GM03348 (cell line): ENCODE measurements at places on chromosomes 12 and 14.

DNA sequence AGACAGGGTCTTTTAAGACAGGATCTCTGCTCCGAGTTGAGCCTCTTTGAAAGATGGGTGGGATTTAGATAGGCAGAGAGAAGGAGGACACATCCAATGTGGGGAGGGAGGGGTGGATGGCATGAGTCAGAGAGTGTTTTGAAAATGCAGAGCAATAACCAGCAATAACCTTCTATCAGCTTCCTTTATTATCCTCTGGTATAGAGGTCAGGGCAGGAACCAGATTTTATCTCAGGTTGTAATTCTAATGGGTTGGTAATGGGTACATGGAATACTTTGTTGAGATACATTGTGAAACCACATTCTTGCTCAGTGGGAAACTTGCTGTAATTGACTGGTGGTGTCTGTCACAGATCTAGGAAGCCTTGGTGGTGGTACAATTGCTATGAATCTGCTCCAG, 37.6 kb upstream of the CCDC63 start:
- no peak for DNase-seq

DNA sequence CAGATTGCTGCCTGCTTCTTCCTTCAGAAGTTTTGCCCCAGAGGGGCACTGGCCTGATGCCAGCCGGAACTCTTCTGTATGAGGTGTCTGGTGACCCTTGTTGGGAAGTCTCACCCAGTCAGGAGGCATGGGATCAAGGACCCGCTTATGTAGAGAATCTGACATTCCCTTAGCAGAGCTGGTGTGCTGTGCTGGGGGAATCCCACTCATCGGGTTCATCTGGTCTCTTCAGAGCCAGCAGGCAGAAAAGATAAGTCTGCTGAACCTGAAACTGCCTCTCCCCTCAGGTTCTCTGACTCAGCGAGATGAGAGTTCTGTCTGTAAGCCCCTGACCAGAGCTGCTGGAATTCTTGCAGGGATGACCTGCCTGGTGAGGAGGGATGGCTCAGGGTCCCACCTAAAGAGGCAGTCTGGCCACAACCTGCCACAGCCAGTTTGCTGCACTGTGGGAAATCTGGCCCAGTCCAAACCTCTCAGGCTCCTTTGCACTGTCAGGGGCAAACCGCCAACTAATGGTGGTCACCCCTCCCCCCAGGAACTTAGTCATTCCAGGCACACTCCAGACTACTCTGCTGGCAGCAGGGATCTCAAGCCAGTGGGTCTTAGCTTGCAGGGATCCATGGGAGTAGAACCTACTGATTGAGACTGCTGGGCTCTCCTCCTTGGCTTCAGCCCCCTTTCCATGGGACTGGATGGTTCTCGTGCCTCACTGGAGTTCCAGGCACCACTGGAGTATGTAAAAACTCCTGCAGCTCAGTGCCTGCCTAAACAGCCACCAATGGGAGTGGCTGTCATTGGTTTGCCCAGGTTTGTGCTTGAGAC, 4.1 kb downstream of the CLEC2D start:
- DNase-seq = peak; percentile 88

- DNase-seq = no peak
Observed at GRCh38 chr12:24233519-24234246, 284.2 kb upstream of the SOX5 start.

DNA sequence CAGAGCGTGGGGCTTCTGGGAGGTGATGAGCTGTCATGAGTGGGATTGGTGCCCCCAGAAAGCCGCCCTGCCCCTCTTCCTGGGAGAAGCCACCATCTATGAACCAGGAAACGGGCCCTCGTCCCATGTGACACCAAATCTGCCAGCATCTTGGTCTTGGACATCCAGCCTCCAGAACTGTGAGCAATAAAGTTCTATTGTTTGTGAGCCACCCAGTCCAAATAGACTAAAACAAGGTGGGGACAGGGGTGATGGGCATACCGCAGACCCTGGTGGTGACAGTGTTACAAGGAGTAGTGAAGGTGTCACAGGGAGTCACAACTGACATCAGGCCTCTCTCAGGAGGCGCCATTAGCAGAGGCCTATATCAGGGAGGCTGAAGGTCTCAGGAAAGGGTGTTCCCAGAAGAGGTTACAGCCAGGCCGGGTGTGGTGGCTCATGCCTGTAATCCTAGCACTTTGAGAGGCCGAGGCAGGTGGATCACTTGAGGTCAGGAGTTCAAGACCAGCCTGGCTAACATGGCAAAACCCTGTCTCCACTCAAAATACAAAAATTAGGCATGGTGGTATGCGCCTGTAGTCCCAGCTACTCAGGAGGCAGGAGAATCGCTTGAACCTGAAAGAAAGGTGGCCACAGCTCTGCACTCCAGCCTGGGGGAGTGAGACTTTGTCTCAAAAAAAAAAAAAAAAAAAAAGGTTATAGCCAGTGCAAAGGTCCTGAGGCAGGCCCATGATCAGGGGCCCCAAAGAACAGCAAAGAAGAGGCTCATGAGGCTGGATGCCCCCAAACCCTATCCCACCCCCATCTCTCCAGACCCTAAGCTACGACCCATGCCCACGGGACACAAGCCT, 53.0 kb downstream of the NCOR2 start:
- no peak for DNase-seq

- DNase-seq = no peak
Observed at GRCh38 chr12:29299633-29300032, 81.3 kb downstream of the ERGIC2 start.

GRCh38 chr12:41795910-41796309, 348.8 kb downstream of the GXYLT1 start:
- no peak for DNase-seq

GRCh38 chr12:106953352-106954250, 2.1 kb upstream of the TMEM263 start:
- DNase-seq = no peak

DNA sequence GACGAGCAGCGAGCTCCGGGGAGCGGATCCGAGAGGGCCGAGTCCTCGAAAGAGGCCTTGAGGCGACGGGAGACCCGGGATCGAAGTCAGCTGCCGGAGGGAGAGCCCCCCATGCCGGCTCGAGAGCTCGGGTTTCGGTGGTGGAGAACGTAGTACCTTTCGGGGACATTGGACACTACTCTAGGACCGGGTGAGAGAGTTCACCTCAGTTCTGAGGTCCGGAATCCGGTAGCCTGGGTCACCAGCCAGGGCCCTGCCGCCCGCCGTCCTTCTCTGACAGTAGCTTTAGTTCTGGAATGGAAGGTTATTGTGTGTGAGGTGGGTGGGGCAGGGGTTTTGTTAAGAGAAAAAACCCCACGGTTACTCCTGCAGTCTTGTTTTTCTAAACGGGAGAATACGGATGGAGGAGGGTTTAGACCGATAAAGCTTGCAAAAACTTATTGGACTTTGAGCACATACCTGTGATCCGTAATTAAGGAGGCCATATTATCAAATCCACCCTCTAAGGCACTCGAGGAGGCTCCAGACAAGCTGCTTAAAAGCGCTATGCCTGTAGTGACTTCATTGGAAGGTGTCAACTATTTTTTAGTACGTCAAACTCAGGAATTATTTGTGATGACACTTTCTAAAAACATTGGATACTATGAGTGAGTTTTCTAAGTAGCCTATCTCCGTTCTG, 765 bp downstream of the SCYL2 start:
- DNase-seq = no peak

- peak; percentile 17 for DNase-seq
Observed at GRCh38 chr14:51302295-51303030, 62.4 kb downstream of the TMX1 start.

GRCh38 chr12:57631566-57632072, 1.4 kb downstream of the B4GALNT1 start:
- peak; percentile 3 for DNase-seq

GRCh38 chr12:19003141-19003540, 126.4 kb upstream of the PLEKHA5 start:
- no peak for DNase-seq

DNA sequence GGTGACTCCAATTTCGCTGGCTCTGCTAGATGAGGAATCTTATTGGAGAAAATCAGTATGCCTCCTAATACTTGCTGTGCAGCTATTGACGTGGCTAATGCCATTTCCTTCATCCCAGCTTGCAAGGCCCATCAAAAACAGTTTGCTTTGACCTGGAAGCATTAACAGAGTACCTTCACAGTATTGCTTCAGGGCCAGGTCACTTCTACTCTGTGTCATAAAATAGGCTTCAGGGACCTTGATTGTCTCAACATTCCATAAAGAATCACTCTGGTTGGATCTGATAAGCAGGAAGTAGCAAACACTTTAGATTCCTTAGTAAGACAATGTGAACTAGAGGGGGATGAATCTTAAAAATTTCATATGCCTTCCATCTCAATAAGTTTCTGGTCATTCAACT, 26.9 kb upstream of the ZNF641 start:
- DNase-seq = no peak

DNA sequence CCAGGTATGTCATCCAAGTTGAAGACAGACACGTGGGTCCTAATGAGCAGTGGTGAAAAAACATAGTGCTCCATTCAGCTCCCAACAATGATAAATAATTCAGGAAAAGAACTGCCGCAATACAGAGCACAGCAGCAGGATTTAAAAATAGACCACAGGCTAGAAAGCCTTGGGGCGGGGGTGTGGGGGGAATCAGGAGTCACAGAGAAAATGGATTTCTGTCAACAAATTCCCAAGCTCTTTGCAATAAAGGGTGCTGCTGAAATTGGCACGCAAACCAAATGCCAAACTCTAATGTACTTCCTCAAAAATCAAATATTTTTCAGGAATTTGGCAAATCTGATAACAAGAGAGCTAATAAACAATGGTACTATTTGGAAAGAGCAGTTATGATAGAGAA, 58.6 kb downstream of the R3HDM2 start:
- peak; percentile 40 for DNase-seq

DNA sequence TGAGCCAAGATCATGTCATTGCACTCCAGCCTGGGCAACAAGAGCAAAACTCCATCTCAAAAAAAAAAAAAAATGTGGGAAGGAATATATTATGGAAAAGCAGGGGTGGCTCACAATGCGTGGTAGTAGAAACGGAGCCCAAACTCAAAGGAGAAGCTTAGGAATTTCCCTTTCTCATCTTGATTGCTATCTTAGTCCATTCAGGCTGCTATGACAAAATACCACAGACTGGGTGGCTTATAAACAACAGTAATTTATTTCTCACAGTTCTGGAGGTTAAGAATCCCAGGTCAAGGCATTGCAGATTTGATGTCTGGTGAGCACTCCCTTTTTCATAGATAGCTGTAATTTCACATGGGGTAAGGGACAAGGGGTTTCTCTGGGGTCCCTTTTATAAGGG, 153.8 kb upstream of the KRR1 start:
- DNase-seq = peak; percentile 29

DNA sequence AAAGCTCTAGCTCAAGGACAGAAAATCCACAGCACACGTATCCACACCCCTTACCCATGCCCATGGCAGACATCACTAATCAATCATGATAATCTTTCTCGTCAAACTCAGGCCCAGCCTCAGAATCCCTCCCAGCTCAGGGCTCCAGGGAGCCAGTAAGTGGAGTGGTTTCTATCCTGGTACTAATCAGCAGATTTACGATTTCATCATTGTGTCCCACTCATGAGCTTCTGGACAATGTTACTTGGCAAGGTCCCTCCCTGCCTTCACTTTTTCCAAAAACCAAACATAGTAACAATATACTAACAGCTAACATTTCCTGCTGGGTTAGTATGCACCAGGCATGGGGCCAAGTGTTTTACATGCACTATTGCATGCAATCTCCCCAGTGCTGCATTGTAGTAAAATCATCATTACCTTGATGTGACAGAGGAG, 45.8 kb upstream of the NCOR2 start:
- no peak for DNase-seq

GRCh38 chr12:31324116-31324844, 1.7 kb downstream of the SINHCAF start:
- peak; percentile 83 for DNase-seq

GRCh38 chr12:27460471-27460978, 14.0 kb downstream of the SMCO2 start:
- DNase-seq = no peak

DNA sequence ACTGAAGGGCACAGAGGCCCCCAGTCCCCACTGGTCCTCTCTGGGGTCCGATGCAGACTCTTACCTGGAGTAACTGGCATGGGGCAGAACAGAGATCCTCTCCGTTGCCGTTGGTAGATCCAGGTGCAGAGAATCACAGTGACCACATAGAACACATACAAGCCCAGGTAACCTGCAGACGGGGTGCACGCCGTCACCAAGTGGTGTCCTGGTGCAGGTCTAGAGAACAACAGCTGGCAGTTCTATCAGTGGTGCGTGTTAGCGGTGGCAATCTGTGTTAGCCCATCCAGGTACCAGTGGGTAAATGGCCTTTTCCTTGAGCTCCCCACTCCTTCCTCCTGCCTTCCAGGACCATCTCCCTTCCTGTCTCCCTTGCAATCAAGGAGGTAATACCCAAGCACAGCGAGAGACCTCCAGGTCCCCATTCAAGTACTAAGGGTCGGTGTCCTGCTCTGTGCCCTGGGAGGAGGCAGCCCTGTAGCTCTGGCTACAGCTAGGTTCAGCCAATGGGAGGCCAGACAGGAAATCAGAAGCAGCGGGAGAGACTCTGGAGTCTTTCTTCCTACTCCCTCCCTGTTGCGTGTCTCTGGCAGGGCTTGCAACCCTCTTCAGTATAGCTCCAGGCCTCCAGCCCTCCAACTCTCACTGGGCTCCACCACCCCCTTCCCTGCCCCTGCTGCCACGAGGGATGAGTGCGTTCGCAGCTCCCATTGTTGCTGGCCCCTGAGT, 15.8 kb downstream of the SLC8B1 start:
- no peak for DNase-seq

GRCh38 chr12:80186727-80187217, 87.4 kb downstream of the OTOGL start:
- DNase-seq = peak; percentile 83

DNA sequence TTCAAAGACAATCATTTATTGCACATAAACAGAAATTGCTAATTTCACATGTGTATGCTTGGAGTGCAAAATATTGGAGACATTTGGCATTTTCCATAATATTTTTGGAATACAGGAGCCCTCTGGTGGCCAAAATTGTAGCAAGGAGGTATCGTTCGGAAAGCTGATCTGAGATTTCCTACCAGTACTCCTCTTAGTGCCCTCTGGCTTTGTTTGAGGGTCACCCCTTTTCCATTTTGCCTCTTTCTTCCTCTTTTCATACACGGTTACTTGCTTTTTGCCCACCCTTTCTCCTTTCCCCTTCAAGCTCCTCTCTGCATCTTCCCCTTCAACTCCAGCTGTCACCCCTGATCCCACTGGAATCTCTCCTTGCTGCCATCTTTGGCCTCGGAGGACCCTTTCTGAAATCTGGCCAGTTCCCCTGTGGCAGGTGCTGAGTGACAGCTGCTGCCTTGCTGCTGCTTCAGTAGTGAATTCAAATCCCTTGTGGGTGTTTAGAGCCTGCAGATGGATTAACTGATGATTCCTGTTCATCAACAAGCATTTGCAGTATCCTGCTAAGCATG, 164.6 kb upstream of the PARP11 start:
- DNase-seq = peak; percentile 73
